ENCODE measurements at places on chromosomes 5 and 9.

- DNase-seq = no peak
Measured at GRCh38 chr9:76357555-76357954, 36.7 kb downstream of the RFK start.

GRCh38 chr9:19623941-19624340 lies 164.9 kb downstream of the SLC24A2 start:
- no peak for DNase-seq

- no peak for DNase-seq
Measured at GRCh38 chr9:125922854-125923253, 175.7 kb downstream of the PBX3 start.

GRCh38 chr5:1930501-1930879 lies 47.8 kb upstream of the IRX4 start:
- no peak for DNase-seq

DNA sequence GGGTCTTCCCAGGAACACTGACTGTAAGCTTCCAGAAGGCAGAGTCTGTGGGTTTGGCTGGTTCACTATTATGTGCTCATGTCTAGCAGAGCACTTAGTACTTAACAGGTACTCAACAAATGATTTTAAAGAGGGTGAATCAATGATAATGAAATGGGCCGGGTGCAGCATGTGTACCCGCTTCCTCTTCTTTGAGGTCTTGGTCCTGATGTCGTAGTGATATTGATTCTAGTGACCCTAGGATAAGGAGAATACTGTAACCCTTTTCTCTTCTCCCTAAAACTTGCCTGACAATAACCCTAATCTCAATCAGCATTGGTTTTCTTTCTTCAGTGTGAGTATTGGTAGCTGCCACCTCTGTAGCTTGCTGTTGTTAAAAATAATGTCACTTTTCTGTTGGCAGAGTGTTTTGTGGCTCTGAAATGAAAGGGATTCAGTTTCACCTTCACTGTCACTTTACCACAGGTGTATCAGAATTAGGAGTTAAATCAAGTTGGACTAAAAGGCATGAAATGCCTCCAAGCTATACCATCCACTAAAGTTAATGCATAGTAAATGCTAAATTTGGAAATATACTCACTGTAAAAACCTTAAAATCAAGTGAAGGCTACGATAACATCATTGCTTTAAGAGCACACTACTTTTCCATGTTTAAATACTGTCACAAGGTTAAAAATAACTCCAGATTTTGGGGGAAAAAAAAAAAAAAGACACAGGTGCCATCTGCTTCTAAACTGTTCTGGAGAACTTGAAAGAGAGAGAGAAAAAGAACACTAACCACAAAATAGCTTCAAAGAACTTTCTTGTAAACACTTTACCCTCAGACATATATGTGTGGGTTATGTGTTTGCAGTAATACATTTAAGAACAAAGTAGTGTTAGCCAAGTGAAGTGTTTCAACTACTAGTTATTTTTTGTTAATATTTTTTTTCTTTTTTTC lies 6.0 kb downstream of the CAMK4 start:
- DNase-seq = no peak

- DNase-seq = no peak
Measured at GRCh38 chr5:87850843-87851242, 417.8 kb downstream of the TMEM161B start.

DNA sequence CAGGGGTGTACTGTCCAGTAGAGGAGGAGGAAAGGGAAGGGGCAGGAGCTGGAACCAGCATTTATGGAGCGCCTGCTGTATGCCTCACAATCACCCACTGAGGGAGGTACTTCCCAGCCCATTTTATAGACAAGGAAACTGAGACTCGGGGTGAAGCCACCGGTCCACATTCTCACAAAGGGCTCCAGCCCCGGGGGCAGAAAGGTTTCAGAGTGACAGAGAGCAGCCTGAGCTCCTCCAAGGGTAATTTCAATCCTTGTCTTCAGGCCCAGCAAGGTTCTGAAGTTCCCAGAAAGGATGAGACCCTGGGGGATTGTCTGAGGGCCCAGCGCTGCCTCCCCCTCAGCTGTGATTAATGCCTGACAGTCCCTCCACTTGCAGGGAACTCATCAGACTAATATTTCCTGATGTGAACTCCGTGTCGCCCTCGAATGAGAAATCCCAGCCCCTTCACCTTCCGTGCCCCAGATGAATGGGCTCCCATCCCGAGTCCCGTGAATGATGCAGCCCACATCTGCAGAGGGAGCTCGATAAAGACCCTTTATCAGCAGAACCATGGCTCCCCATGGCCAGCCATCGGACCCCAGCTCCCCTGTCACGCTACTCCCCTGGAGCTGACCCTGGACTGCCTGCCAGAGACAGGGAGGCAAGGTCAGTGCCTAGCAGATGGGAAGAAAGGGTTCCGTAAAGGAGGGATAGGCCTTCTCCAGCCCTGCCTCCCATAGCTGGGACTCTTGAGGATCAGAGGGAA lies 32.1 kb upstream of the MVB12B start:
- DNase-seq = no peak

DNA sequence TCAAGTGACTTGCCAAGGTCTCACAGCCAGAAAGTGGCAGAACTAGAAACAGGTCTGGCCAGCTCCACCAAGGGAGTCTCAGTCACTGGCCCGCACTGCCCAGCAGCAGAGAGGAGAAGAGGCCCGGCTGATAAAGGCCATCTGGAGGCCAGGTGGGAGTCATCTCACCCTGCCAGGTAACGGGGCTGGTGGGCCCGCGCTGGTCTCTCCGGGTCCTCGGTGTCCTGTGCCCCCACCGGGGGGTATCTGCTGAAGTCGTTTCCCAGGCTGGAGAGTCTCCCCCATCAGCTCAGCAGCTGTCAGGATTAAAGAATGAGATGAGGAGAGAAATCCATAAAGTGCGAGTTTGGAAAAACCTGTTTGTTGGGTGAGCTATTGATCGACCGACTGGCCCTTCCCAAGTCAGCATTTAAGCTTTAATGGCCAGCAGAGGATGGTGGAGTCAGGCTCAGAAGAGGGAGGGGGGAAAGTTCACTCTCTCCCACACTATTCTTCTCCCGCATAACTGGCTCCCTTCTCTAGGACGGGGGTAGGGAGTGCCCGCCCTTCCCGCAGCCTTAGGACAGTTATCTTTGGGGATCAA lies 30.3 kb downstream of the LMX1B start:
- no peak for DNase-seq

- no peak for DNase-seq
Measured at GRCh38 chr9:126842977-126843799, 17.3 kb upstream of the ZBTB34 start.

GRCh38 chr9:14593406-14593805 lies 99.8 kb downstream of the ZDHHC21 start:
- DNase-seq = no peak
